ENCODE measurements at places on chromosomes 2 and 18.

DNA sequence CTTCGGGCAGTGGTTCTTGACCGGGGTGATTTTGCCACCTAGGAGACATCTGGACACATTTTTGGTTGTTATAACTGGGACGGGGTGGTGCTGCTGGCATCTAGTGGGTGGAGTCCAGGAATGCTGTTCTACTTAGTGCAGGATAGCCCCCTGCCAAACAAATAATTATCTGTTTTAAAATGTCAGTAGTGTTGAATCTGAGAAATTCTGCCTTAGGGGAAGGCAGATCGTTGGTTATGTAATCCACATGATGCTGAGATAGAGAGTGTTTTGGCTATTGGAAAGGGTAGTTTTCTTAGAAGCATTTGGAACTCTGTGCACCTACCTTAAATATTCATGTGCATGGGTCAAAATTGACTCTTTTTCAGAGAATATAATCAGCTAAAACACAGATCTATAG, 199.0 kb downstream of the TPGS2 start:
- no peak for DNase-seq

- DNase-seq, result no peak
Measured at GRCh38 chr2:192584976-192585375, 390.2 kb upstream of the TMEFF2 start.

GRCh38 chr2:176122052-176122682, 352 bp upstream of the HOXD9 start:
- no peak for DNase-seq

GRCh38 chr2:221443645-221444044, 128.5 kb downstream of the EPHA4 start:
- DNase-seq, result no peak

DNA sequence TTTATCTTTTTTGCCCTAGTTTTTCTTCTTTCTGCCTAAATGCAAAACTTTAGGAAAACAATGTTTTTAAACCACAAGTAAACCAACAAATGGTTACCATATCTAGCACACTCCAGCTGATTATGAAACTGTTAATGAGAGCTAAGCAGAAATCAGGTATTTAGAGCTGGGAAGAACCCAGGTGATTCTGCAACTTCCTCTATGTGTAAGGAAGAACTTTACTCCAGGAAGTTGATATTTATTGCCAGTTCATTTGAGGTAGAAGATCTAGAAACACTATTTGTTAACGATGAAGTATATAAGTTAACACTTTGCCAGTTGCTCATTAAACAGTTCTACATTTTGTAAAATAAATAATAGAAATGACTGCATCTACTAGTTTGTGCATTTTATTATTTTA, 409.7 kb downstream of the XIRP2 start:
- no peak for DNase-seq

- DNase-seq, result no peak
Measured at GRCh38 chr2:158796652-158797051, 1.5 kb downstream of the DAPL1 start.

GRCh38 chr18:54094474-54094873, 130.0 kb downstream of the MBD2 start:
- DNase-seq, result no peak

GRCh38 chr2:171287036-171287571, 126.4 kb upstream of the TLK1 start:
- DNase-seq, result no peak

- peak; percentile 11 for DNase-seq
Measured at GRCh38 chr2:206353685-206354084, 79.2 kb downstream of the ZDBF2 start.

DNA sequence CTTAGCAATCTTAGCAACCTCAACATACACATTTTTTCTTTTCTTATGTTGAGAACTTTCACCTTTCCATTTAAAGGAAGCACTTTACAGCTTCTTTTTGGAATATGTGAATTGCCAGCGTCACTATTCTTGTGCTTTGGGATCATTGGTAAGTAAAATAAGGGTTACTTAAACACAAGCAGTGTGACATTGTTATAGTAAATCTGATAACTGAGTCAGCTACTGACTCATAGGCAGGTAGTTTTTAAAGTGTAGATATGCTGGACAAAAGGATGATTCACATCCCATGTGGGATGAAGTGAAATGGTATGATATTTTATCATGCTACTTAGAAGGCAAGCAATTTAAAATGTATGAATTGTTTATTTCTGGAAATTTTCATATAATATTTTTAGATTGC, 637.2 kb downstream of the DCDC2C start:
- DNase-seq, result no peak

GRCh38 chr2:233082222-233082930, 22.2 kb downstream of the INPP5D start:
- no peak for DNase-seq

- DNase-seq, result no peak
Measured at GRCh38 chr18:61183798-61184197, 149.4 kb upstream of the CDH20 start.

- DNase-seq, result no peak
Measured at GRCh38 chr2:41806286-41806685, 241.5 kb upstream of the PKDCC start.

- DNase-seq, result no peak
Measured at GRCh38 chr2:98846041-98846440, 90.0 kb downstream of the CRACDL start.

Data from A549 (cell line).